T1000 (cell line): ENCODE measurements at places on chromosomes 5 and 9.

DNA sequence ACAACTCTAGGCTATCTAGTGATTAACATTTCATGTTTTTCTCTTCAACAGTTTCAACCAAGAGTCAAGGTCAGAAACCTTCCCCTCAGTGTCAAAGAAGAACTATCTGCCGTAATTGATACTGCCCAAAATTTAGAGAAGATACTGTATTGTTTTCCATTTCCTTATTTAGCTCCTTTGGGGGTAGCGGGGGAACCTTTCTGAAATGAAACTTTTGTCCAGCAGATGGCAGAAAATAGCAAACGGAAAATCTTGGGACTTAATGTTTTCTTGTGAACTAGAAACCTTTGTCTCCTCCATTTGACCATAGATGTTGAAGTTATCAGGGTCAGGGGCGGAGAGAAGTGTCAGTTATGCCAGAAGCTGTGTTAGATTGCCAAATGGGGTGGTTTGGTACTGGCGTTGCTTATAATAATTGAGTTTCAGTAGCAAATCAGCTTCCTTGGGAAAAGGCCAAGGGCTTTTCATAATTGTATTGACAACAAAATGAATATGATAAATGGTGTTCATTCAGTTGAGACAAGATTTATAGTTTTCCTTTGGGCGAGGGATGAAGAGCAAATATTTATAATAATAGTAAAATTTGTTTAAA lies 101.7 kb upstream of the TLX3 start:
- DNase-seq: peak; percentile 2

DNA sequence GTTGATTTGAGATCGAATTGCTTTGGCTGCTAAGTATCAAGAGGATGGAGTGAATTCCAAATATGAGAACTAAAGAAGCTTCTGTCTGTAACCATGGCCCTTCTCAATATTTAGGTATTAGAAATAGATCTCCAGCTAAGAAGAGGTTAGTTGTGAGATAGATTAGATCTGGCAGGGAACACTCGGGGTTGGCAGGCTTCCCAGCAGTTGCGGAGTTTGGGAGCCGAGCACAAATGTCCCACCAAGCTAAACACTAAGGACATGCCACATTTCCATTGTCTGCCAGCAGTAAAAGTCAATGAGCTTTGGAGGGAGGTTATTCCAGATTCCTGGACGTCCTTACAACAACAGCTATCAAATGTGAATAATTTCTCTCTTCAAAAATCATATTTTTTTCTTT lies 85.8 kb downstream of the TAF11L14 start:
- DNase-seq: no peak

- DNase-seq: no peak
These were observed 349.0 kb upstream of the TARS1 start for GRCh38 chr5:33091571-33092363.

DNA sequence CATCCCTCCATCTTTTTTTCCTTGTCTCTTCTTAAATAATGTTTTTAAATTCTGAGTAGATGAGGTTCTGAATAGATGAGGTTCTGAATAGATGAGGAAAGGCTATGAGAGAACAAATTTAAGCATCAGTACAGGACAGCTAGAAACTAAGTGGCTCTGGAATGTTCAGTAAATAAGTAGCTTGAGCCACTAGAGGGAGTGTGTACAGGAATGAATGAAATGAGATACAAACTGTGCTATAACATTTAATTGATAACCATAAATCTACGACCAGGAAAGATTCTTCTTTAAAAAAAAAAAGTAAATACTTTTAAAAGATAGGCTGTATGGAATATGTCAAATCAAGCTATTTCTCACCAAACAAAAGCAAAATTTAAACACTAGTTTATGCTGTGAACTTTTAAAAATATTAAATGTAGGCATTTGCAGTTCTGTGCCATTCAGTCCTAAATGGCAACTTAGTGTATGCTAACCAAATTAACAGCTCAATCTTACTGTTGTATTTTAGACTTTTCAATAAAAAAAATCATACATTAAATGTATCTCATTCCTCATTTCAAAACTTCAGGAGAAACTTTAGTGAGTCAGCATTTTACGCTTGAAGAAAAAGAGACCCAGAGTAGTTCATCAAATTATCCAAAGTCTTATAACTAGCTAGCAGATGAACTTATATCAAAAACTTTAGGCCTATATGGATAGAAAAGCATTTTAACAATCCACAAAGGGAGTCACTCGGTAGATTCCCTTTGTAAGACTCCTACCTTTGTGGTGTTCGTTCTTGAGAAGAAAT lies 70.4 kb upstream of the SNX2 start:
- DNase-seq: no peak

- DNase-seq: no peak
These were observed 31.8 kb upstream of the PTGS1 start for GRCh38 chr9:122338994-122339393.

GRCh38 chr9:134778841-134779411 lies 101.7 kb upstream of the FCN2 start:
- DNase-seq: no peak

- no peak for DNase-seq
These were observed 52.8 kb downstream of the TTC1 start for GRCh38 chr5:160061770-160062169.

DNA sequence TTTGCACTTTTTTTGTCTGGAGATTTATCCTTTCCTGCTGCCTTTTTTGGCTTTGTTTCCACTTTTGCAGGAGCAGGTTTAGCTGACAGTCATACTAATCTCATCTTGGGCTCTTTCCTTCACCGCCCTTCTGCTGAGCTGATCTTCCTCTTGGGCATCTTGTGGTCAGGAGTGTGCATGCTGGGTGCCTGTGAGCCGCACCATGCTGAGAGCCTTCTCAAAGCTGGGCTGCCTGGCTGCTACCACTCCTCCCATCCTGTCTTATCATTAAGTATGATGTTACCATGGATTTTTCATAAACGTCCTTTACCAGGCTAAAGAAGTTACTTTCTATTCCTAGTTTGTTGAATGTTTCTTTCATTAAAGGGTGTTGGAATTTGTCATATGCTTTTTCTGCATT lies 49.5 kb upstream of the MCCC2 start:
- DNase-seq: no peak

- DNase-seq: no peak
These were observed 6.5 kb downstream of the GHR start for GRCh38 chr5:42429694-42430093.

GRCh38 chr5:174777583-174777982 lies 53.2 kb downstream of the MSX2 start:
- DNase-seq: no peak

GRCh38 chr5:73831066-73831465 lies 205.1 kb downstream of the ARHGEF28 start:
- no peak for DNase-seq

DNA sequence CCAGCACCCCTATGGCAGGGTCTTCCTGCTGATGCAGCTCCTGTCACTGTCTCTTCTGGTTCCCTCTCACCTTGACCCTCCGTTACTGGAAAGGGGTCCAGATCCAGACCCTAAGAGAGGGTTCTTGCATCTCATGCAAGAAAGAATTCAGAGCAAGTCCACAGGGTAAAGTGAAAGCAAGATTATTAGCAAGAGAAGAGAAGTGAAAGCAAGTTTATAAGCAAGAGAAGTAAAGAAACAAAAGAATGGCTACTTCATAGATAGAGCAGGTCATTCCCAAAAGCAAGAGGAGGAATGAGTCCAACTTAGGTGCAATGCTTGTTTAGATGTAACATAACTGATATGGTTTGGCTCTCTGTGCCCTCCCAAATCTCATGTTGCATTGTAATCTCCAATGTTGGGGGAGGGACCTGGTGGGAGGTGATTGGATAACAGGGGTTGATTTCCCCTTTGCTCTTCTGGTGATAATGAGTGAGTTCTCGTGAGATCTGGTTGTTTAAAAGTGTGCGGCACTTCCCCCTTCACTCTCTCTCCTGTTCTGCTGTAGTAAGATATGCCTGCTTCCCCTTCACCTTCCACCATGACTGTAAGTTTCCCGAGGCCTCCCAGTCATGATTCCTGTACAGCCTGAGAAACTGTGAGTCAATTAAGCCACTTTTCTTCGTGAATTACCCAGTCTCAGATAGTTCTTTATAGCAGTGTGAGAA lies 183.3 kb downstream of the MED10 start:
- DNase-seq: no peak

GRCh38 chr5:132469380-132470009 lies 21.1 kb downstream of the IRF1 start:
- no peak for DNase-seq

DNA sequence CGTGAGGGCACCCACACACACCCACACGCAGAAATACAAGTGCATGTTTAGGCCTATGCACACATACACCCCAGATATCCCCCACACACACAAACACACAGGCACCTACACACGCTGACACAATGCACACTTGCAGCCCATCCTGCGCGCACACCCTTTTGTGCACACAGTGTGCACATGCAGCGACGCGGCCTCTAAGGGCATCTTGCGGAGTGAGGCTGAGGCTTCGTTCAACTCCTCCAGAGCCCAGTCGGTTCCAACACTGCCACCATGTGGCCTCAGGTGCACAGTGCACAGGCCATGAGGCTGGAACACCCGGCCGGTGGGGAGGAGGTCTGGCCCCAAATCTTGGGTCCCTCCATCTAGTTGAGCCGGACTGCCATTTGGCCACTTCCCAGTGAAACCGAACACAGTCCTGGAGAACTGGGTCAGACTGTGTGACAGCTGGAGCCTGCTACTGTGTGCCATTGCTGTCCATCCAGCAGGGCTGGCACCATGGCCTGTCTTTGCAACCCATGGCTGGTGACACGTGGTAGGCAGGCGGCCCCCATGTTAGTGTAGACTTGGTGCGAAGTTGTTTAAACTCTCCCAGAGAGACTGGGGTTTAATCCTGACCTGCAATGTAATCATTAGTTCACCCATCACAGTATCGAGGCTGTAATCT lies 97.7 kb upstream of the MVB12B start:
- DNase-seq: no peak

- DNase-seq: no peak
These were observed 3.2 kb upstream of the NFX1 start for GRCh38 chr9:33287087-33287490.

DNA sequence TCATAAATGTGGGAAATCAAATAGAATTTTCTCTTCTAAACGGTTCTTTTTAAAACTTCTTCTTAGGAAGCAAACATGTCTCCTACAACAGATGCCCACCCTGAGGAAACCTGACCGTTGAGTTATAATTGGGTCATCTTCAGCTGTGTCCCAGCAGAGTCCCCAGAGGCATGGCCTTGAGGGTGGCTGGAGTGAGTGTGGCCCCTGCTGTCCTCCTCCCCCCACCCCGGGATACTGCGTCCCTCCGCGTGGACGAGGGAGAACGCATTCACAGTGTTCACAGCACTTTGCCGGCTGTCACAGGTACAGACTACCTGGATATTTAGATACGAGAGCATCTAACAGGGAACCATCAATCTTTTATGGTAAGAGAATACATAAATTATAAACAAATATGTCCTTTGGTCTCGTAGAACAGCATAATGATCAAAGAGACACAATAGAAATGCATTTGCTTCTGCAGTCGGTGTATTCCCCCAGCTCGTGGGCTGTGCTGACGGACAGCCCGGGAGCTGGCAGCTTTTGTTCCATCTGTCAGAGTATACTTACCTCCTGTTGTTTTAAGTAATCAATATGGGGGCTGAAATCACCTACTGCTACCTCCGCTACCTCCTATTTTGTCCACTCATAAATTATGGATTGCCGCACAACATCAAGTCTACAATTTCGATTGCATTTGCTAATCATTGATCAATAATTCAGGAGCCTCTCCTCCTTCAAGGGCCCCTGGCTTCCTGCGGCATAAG lies 214.7 kb downstream of the IRX2 start:
- DNase-seq: no peak

- no peak for DNase-seq
These were observed 61.9 kb downstream of the PIK3R1 start for GRCh38 chr5:68277431-68277830.
